ENCODE measurements at places on chromosomes 2 and 18.

DNA sequence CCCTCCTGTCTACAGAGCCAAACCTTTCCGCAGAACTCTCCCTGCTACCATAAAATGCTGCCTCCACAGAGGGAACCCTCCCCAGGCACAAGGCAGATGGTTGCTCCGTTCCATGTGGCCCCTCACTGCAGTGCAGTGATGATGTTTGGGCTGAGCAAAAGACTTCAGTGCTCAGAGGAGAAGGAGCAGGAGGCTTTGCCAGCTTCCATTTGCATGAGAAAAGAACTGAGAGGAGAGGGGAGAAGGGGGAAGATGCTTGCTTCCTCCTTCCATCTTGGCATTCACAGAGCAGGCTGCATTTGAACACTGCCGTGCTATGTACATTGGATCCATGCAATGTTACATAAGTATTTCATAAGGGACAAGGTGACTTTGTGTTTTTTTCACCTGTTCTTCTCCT lies 46.6 kb upstream of the TMEM200C start:
- no peak for DNase-seq

DNA sequence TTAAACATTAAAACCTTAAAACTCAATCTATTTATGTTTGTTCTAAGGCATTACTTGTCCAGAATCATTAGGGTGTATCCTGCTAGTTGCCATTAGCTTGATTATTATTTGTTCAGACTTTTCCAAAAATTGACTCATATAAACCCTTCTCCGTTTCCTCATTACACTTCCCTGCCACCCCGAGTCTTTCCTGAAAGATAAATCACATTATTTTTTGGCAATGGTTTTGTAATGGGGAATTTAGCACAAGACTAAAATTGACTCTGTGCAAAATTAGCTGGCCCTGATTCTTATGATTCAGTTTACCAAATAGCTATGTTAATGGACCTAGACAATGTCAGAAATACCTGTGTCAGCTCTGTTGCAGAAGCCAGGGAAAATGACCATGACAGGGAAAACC lies 112.2 kb upstream of the NT5C1B start:
- DNase-seq, result no peak

DNA sequence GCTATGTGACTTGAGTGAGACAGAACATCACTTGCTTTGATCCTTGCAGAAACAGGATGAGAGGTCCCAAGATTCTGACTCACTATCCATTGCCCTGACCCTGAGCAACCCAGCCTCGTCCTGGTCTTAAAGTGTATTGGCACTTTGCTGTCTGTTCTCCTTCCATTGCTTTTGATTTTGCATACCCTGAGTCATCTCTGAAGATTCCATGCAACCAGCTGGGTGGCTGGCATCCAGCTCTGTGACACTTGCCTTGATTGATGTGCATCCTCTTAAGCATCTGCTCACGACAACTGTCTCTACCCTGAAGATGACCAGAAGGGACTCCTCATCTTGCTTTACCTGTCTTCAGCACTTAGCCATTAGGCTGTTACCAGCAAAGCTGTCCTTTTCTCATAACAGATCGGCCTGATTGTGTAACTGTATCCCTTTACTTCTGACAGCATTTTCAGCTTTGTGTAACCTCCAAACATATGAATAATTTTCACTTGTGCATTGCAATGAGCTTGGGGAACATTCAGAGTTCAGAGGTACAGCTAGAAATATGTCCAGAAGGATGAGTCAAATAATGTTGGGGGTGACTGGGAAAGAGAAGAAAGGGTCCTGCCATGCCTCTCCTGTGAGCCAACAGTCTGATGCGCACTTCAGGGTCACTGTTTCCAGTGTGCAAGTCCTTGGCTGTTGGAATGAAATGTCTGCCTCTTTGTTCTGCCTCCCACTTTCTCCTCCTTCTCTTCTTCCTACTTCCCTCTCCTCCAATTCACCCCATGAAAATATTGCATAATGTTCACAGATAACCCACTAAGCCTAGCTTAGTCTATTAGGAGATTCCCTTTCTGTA lies 249.7 kb upstream of the OSR1 start:
- no peak for DNase-seq

- no peak for DNase-seq
These were observed 94.3 kb downstream of the LOXHD1 start for GRCh38 chr18:46562674-46563192.

- DNase-seq, result peak; percentile 61
These were observed 7.7 kb upstream of the COL6A3 start for GRCh38 chr2:237421542-237422116.

GRCh38 chr2:241560162-241560882 lies 1.8 kb downstream of the BOK start:
- no peak for DNase-seq

DNA sequence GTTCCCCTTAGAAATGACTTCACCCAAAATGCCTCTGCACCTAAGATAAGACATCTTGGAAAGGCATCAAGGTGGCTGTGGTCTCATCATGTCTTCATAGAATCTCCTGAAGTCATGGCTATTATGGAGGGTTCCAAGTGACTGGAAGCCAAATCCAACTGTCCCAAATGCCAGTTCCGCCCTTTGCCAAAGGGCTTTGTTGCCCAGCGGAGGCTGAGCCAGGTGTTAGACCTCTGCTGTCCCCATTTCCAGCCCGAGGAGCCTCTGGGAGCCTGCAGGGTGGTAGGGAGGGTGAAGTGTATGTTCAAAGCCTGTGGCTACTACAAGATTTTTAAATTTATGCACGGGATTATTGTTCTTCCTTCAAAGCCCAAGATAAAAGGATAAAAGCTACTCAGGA lies 25.7 kb downstream of the RHOB start:
- DNase-seq, result no peak

DNA sequence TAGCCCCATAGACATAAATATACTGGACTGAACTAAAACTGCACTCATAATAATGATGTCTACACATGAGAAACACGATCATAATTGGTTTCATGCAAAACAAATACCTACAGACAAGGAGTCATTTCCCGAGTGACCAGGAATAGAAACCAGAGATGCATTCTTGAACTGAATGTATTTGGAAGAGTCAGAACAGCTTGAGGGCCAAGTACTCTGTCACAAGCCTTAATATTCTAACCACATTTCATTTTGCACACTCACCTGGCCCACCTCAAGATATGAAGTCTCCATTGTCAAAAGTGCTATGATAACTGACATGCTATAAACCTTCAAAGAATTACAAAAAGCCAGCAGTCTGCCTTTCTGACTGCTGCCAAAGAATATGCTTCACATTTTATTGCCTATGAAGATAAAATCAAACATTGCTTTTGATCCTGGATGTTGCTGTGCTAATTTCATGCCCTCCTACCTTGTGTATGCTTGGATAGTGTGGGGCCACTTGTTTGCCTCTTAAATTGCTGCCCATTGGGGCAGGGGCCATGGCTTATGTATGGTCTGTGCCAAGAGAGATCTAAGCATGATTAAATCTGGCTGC lies 18.9 kb upstream of the ASAP2 start:
- DNase-seq, result no peak

DNA sequence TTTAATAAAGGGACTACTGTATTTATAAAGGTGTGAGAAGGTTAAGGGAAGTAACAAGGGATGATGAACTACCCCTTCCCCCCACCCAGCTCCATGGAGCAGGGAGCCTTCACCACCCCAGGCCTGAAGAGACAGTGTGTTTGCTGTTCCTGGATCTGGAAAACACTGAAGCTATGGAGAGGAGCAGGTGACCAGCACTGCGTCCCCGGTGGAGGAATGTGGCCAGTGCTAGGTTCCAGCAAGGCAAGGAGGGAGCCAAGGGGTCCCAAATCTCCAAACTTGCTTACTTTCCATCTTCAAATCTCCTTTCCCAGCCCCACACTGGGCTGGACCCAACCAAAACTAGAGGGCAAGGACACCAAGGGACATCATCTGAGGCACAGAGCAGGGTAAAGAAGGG lies 128.7 kb upstream of the CD302 start:
- DNase-seq, result no peak

DNA sequence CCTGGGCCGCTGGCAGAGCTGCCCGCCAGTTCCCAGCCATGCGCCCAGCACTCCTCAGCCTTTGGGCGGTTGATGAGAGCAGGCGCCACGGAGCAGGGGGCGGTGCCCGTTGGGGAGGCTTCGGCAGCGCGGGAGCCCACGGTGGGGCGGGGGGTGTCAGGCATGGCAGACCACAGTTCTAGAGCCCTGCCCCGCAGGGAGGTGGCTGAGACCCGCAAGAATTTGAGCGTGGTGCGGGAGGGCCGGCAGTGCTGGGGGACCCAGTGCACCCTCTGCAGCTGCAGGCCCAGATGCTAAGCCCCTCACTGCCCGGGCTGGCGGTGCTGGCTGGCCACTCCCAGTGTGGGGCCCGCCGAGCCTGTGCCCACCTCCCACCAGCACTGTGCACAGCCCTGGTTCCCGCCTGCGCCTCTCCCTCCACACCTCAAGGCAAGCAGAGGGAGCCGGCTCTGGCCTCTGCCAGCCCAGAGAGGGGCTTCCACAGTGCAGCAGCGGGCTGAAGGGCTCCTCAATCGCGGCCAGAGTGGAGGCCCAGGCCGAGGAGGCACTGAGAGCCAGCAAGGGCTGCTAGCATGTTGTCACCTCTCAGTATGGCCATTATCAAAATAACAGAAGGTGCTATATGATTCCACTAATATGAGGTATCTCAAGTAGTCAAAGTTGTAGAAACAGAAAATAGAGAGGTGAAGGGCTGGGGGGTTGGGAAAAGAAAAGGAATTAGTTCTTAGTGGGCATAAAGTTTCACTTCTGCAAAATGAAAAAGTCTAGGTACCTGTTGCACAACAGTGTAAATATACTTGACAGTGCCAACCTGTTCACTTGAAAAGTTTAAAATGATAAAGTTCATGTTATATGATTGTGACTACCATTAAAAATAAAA lies 72.3 kb downstream of the SH3YL1 start:
- no peak for DNase-seq

DNA sequence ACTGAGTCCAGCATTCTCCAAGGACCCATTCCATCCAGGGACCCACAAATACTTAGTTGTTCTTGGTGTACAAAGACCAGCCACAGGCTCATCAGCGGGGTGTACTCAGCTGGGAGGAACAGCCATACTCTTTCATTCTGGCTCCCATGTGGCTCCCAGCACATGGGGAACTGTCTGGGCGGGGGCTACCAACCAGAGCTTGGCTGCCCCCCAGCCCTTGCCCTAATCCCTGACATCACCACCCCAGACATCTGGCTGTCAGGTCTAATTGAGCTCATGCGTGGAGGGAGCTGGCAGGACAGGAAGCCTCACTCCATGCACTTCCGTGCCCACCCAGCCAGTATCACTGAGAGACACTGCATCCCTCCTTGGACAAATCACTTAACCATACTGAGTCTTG lies 283.6 kb downstream of the DYSF start:
- DNase-seq, result no peak

DNA sequence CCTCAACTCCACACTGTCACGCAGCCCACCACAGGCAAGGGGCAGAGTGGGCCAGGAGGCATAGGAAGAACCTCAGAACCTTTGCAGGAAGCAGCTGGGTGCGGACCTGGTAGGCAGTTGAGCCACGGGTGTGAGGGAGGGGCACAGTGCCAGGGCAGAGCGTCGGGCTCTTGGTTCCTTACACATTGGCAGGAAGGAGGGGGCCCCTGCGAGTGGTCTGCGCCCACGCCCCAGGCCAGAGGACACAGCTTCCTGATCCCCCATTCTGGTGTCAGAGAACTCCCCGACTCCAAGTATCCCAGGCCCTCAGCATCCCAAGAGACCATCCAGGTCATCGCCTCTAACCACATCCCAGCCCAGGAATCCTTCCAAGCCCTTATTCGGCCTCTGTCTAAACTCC lies 61.5 kb downstream of the TNS1 start:
- no peak for DNase-seq

GRCh38 chr18:51355841-51356240 lies 158.4 kb upstream of the MEX3C start:
- no peak for DNase-seq

- DNase-seq, result no peak
These were observed 3.1 kb downstream of the TWIST2 start for GRCh38 chr2:238851026-238851425.

- no peak for DNase-seq
These were observed 5.4 kb downstream of the SIX2 start for GRCh38 chr2:45003579-45004551.

All from stimulated activated CD4-positive, alpha-beta T cell treated with anti-CD3 and anti-CD28 coated beads, Interleukin-1b, Interleukin-23, amount 100 ng/mL, for 1 hour (primary cell).